ENCODE measurements at places on chromosomes 6 and 20.

GRCh38 chr6:6317386-6317785, 3.1 kb downstream of the F13A1 start:
- DNase-seq = no peak

- no peak for DNase-seq
Observed at GRCh38 chr20:24632581-24632980, 163.2 kb downstream of the SYNDIG1 start.

DNA sequence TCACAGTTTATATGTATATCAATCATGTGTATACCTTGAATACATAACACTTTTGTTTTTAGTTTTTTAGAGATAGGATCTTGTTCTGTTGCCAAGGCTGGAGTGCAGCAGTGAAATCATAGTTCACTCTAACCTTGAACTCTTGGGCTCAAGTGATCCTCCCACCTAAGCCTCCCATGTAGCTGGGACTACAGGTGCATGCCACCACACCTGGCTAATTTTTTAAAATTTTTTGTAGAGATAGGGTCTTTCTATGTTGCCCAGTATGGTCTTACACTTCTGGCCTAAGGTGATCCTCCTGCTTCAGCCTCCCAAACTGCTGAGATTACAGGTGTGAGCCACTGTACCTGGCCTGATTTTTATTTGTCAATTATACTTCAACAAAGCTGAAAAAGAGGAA, 69.9 kb downstream of the SYCP2L start:
- no peak for DNase-seq

DNA sequence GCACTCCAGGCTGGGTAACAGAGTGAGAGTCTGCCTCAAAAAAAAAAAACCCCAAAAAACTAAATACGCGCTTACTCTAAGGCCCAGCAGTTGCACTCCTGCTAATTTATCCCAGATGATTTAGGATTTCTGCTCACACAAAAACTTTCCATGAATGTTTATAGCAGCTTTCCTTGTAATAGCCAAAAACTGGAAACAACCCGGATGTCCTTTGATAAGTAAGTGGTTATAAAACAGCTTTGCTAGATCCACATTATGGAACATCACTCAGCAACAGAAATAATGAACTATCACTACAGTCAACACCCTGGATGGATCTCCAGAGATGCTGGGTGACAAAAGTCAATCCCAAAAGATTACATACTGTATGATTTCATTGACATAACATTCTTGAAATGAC, 220.4 kb upstream of the JARID2 start:
- DNase-seq = no peak

DNA sequence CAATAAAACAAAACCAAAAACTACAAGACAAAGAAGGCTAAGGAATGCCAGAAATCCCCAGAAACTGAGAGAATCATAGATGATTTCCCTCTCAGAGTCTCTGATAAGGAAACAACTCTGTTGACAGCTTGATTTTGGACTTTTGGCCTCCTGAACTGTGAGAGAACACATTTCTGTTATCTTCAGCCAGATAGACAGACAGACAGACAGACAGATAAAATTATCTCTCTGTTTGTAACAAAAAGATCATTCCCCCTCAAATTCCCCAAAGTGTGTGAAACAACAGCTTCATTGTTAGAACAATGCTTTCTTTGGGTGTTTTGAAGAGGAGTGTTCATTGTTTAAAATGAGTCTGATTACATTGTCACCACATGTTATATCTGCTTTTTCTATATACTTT, 148.2 kb downstream of the BCKDHB start:
- DNase-seq = no peak

DNA sequence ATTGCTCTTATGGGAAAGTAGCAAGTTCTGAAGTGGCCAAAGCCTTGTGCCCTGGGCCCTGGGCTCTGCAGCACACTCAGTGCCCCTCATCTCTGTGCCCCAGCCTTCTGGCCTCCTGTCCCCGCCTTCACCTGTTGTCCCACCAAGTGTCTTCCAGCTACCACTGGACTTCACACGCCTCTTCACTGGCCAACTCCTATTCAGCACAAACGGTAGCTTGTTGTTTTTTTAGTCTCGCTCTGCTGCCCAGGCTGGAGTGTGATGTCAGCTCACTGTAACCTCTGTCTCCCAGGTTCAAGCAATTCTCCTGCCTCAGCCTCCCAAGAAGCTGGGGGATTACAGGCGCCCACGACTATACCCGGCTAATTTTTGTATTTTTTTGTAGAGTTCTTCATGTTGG, 4.8 kb downstream of the CCHCR1 start:
- no peak for DNase-seq

DNA sequence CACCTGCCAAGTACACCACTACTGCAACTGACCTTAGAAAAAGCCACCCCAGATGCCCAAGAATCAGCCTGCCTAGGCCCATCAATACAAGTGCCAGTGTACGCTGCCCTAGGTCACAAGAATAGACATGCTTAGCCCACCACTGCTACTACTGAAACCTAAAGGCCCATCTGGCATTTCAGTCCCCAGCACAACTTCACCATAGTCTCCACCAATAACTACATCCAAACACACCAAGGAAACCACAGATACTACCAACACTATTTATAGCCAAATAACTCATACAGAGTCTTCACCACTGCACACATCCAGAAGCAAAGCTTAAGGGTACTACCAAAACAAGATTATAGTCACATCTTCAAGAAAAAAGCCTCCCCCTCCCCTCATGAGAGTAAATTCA, 28.2 kb downstream of the TREML4 start:
- no peak for DNase-seq

DNA sequence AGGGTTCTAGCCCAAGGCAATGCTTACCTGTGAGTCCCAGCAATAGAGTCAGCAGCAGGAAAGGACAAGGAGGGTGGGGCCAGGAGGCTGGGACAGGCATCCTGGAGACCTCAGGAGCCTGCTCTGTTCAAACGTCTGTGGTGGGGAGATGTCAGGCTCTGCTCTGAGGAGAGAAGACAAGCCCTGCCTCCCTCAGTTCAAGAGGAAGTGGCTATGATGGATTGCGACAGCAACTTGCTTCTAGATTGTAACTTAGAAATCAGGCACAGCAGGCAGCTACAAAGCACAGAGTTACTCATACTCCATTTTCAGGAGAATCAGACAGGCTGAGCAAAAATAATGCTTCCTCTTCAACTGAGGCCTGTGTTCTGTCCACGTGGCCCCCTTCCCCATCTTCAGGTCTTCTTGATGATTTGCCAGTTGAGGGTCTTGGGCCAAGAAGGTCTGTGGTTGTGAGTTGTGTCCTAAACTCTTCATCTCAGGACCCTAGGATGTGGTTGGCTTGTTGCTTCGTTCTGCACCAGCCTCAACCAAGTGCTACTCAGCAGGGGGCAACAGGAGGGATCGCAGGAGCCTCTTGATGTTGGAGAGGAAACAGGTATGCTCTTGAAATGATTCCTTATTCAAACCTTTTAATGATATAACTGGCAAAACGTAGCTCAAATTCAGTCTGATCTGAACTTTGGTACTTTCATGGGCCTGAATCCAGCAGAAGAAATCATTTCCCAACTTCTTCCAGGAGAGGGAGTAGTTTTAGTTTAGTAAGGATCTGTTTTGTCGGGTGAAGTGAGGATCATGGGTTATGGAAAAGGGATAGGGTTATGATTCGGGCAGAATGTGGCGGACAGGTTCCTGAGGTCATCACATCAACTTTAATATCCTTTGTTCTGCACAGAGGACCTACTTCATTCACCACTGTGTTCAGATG, 31.0 kb downstream of the SIRPB1 start:
- DNase-seq = no peak

GRCh38 chr6:25166955-25167748, 112.0 kb upstream of the CARMIL1 start:
- no peak for DNase-seq

- DNase-seq = no peak
Observed at GRCh38 chr6:133241901-133242636, 912 bp downstream of the EYA4 start.

GRCh38 chr6:163716690-163717089, 302.2 kb downstream of the QKI start:
- DNase-seq = no peak

DNA sequence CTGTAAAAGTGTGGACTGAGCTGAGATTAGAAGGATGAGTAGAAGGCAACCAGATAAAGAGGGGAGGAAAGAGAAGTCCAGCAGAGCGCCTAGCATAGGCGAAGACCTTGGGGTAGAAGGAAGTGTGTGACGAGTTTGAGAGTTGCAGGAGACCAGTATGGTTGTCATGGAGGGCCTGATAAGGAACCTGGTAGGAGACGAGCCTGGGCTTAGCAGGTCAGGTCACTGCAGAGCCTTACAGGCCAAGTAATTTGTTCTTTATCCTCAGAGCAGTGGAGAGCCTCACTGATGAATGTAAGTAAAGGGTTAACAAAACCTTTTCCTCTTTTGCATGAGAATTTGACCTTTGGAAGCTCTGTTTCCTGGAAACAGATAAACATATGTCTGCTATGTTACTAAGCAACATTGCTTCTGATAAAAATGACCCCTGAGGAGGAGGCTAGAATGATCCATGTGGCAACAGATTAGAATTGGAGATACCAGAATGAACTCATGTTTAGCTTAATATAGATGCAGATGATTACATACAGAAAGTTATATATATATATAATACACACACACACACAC, 2.9 kb upstream of the TMEM74B start:
- no peak for DNase-seq

DNA sequence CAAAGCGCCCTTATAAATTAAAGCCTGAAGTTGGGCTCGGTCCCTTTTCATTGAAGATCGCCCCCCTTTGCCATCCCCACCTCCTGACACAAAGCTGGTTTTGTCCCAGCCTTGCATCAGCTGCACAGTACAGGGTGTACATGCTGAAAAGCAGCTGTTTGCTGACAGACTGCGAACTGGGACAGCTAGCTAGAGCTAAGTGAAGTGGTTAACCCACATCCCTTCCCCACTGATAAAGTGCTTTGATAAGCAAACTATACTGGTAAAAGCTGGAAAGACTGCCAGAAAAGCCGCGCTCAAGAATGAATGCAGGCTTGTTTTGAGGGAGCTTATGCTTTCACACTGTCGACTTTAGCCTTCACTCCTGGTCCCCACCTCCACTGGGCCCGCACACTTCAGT, 207.3 kb downstream of the GMDS start:
- no peak for DNase-seq

DNA sequence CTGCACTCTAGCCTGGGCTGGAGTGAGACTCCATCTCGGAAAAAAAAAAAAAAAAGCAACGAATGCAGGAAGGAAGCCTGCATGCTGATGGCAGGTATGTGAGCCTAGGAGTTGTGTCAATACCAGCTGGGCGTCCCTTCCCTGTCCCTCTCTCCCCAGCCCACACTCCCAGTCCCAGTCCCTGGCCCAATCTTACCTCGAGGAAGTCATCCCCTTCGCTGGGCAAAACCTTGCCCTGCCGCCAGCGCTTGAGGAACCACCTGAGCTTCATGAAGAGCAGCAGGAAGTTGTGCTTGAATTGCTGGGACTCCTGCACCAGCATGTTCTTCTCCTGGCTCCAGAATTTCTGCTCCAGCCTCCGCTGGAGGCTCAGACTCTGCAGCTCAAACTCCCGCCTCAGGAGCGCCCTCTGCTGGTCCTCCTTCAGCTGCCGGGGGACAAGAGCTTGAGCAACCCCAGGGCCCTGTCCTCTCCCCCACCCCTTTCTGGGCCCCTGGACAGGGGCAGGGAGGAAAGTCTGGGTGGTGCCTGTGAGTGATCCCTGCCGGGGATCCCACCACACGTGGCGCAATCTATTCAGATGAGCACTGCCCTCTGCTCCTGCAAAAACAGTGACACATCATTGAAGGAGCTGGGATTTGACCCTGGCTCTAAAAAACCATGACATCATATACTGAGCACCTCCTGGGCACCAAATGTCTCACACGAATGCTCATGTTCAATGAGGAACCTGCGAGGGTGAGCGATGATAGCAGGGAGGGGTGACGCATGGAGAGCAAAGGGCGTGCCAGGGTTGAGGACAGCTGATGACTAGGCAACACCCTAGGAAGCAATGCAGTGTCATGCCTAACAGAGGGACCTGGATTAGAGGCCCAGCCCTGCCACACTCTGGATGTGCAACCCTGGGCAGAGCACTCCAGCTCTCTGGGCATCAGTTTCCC, 35.0 kb upstream of the DSN1 start:
- DNase-seq = peak; percentile 57

- DNase-seq = no peak
Observed at GRCh38 chr6:18491308-18492045, 104.3 kb downstream of the RNF144B start.

DNA sequence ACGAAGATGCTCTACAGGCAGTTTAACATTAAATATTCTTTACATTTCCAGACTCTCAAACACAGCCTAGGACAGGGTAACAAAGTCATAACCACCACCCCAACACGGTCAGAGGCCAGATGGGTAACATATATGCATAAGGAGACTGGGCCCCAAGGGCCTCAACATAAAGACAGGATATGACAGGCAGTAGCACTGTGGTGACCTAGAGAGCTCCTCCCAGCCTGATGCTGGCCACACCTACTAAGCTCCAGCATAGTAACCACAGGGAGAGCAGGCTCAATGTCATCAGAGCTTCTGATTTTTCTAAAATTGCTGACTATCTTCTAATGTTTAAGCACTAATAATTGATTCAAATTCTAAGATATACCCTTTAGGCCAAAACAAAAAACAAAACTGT, 21.7 kb downstream of the SMLR1 start:
- DNase-seq = peak; percentile 0

GRCh38 chr6:39553029-39553428, 172.2 kb downstream of the KIF6 start:
- no peak for DNase-seq

- DNase-seq = no peak
Observed at GRCh38 chr20:43572891-43573290, 14.1 kb downstream of the SGK2 start.

DNA sequence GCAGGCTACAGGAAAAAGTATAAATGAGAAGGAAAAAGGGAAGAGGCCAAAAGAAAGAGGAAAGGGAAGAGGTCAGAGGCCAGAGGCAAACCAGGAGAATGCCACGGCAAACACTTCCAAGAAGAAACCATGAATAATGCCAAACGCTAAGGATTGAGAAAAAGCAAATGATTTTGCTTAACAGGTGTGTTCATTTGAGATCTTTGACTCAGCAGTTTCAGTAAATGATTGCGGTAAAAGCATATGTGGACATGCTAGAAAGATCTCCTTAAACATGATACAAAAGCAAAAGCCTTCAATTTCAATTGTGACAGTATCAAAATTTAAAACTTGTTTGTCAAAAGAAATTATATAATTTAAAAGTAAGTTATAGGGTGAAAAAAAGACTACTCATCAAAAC, 70.6 kb downstream of the UBE3D start:
- DNase-seq = no peak

DNA sequence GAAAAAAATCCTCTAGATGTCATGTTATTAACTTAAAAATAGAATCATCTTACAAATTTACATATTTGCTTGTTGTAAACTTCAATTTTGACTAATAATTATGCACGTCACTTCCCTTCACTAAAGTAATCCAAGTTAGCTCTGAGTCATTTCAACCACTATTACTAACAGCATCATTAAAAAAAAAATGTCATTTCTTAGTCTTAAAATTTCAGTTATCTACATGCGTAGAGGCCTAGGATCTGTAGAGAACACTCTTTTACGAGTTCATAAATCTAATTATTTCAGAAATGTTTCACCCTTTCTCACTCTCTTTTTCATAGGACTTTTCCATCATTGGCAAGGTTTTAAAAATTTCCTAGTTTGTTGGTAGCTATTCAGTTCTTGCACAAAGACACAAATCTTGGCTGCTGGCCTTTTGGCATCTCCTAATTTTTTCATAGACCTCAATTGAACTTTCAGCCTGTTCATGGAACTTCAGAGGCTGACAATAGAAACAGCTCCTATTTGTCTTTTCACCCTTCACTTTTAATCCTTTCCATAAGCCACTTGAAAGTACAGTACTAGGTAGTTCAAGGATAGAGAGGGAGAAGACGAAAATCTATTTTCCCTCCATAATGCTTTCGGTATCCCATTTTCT, 61.5 kb downstream of the OGFRL1 start:
- no peak for DNase-seq

GRCh38 chr20:49608752-49609670, 41.1 kb upstream of the PTGIS start:
- peak; percentile 59 for DNase-seq

Data from stimulated activated CD8-positive, alpha-beta memory T cell treated with anti-CD3 and anti-CD28 coated beads, Interleukin-15, amount 100 ng/mL, for 48 hours (primary cell).